GM19239 (cell line): ENCODE measurements at places on chromosomes 6 and 20.

- no peak for DNase-seq
Observed at GRCh38 chr6:46528961-46529750, 37.9 kb upstream of the RCAN2 start.

DNA sequence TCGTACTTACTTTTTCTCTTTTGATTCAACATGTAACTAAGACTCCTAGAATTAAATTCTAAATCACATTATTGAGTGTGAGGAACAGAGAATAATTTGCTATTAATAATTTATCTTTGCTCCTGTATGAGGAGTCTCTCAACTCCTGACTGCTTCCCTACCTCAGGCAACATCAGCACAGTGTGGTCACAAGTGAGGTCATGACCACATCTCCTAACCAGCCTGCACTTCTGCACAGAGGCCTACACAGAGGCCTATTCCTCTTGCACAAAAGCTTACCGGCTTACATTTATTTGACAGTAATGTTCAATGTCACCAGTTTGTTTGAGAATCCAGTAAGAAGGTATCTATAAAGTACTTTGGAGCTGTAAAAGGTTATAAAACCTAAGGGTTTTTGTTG is 637.4 kb upstream of the MARCKS start:
- DNase-seq: no peak

DNA sequence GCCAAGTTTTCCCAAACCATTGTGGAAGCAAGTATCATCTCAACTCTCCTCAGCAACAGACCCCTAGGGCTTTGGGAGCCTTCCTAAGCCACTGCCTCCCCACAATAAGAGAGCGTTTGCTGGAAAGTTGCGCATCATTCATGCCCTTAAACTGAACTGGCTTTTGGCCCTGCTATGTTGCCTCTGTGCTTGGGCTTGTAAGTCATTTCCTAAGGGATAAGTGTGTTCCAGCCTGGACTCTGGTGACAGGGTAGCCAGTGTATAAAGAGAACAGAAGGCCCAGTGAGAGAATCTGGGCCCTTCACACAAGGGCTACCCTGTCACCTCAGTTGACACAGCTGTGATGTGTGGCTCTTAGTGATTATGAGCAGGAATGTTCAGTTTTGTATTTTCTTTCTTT is 77.8 kb downstream of the COL9A1 start:
- no peak for DNase-seq

DNA sequence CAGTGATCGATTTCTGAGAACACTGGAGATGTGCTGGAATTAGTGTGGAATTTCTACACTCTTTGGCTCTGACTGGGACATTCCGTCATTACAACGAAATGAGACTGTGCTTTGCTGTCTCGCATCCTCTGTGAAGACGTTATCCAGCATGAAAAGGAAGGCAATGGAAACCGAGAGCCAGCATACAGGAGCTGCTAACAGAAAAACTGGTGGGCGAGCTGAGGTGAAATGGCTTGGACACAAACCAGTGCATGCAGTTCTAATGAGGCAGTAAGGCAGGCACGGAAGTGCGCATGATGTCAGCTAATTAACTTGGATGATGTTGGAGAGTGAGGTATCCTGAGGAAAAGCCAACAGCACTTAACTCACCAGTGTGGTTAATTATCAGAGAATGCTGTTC is 202.8 kb upstream of the AGPAT4 start:
- DNase-seq: no peak
